NCI-H524 (cell line): ENCODE measurements at places on chromosomes 7 and 10.
A peak's percentile ranks its signal among the peaks of the same experiment; 100 is the strongest.

DNA sequence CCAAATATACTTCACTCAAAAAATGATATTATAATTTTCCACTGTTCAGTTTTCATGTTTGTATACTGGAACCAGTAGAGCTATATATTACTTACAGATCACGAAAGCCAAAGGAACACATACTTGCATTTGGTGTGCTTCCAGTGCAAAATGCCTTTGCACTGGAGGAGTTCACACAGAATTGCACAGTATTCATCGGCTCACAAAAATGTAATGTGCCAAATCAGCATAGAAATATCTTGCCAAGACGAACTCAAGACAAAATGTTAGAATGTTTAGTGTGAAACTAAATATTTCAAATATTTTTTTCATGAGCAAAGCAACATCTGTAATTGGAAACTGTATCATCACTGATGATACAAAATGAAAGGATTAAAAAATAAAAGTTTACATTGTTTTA lies 646.2 kb upstream of the SEMA3D start:
- DNase-seq, result no peak

DNA sequence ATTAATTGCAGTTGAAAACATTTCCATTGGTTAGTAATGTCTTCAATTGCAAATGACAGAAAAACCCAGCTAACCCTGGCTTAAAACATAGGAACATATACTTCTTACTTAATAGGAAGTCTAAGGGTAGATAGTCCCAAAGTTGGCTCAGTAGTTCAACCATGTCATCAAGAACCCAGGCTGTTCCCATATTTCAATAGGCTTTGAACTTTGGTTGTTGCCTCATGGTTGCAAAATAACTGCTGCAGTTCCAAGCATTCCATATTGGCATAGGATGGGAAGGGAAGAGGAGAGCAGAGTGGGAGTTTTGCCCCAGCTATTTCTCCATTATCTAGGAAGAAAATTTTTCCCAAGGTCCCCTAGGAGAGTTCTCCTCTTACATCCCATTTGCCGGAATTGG lies 81.4 kb upstream of the EEPD1 start:
- no peak for DNase-seq

DNA sequence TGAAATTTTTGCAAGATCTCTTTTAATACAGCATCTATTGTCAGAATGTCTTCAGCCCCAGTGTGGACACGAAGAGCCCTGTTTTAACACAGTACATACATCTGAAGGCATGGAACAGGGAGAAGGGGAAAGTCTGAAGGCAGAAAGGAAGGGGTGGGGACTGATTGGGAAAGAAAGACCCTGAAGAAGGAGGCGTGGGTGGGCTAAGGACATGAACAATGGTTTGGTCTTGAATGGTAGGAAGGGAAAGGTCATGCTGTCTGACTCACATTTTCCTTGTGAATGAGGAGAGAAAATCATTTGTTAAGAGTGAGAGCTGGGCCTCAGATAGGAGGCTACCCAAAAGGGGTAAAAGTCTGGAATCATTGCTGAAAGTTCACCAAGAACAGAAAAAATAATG lies 297.1 kb downstream of the GALNT17 start:
- DNase-seq, result no peak

DNA sequence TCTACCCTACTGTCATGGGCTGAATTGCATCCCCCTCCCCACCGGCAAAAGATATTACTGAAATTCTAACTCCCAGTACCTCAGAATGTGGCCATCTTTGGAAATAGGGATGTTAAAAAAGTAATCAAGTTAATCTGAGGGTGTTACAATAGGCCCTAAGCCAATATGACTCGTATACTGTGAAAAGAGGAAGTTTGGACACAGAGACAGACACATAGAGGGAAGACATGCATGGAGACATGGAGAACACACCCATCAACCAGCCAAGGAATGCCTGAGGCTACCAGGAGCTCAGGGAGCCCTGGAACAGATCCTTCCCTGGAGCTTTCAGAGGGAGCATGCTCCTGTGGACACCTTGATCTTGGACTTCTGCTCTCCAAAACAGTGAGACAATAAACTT lies 138.2 kb upstream of the ADO start:
- DNase-seq, result no peak

GRCh38 chr7:91949221-91950009 lies 8.8 kb downstream of the AKAP9 start:
- DNase-seq, result no peak

DNA sequence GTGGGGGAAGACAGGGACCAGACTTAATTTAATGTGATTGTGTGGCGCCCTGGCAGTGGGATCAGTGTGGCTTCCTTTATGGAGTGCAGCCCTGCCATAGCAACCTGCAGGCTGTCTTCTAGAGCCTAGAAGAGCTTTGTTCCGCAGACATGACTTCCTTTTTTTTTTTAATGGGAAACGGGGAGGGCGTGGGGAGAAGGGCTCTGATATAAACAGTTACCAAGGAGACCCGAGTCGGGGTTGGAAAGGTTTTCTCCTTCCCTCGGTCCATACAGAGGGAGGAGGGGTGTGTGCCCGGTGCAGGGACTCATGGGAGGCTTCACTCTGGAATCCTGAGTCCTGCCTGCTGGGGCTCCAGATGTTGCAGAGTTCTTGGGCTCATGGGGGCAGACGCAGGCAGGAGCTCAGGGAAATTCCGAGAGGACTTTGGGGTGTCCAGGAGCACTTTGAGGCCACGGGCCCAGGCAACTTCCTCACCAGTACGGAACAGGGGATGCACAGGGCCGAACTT lies 26.9 kb downstream of the TMEM120A start:
- DNase-seq, result no peak

DNA sequence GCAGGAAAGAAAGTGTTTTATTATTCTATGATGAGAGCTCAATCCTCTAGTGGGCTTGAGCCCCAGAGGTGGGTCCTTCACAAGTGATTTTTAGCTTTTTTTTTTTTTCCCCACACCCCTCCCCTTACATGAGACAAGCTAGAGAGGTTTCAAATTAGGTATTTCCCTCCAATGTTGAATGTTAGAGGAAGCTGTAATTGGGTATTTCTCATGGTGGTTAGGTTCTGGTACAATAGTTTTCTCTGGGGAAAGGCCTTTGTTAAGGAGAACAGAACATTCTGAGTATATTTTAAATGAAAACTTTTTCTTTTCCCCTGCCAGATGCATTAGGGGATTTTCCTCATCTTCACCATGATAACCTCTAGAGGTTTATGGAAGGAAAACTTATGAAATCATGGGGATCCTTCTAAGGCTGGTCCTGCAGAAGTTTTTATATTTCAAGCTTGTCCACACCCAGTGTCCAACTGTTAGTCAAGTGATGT lies 1039.7 kb downstream of the NRG3 start:
- no peak for DNase-seq

DNA sequence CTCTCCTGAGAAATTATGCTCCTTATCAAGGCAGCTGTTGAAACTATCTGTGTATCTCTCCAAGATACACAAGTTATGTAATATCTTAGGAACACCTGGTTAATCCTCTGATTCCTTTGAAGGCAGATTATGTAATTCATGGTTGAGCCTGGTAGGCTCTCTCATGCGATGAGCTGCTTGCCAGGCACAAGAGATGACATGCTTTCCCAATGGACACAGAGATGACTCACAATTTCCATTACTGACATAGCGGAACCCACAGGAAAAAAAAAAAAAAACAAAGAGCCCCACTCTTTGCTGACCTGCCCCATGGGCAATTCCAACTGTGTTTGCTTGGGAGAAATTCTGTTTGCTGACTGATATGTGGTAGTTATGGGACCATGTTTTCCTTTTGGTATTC lies 736.4 kb upstream of the PHF14 start:
- DNase-seq, result no peak

GRCh38 chr7:26698194-26698593 lies 166.2 kb downstream of the SKAP2 start:
- DNase-seq, result no peak

- DNase-seq, result no peak
These were observed 43.9 kb downstream of the DKK1 start for GRCh38 chr10:52357971-52358370.

DNA sequence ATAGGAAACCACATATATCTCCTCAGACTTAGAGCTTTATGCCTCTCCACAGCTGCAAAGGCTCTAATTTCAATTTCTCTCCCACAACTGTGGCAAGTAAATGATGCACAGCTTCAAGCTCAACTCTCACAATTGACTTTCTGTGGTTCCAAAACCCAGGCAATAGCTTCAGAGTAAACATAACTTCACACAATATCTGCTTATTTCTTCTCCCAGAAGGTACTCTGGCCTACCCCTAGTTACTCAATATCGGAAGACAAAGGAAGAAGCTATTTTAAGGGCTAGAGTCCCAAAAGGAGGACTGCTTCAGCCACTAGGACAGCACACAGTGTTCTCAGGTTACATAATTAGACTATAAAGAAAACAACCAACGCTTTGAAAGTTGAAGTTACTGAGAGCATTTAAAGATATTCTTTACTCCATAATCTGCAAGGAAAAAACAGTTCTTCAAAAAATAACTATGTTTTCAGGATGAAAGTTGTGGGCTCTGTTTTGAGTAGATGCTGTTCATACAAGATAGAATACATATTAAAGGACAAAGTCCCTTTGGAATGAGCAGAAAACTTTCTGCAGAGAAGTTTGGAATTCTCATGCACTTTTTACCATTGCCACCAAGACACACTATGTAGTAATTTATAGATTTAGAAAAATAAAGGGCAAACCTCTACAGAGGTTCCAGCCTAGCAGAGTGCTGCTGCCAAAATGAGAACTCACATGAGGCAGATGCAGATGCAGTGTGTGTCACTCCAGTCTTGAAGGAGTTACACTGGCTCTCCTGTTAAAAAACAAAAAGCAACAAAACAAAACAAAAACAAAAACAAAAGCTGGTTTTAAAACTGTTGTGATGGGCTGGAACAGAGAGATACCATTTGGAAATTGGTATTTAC lies 81.8 kb downstream of the NT5C2 start:
- DNase-seq, result no peak

DNA sequence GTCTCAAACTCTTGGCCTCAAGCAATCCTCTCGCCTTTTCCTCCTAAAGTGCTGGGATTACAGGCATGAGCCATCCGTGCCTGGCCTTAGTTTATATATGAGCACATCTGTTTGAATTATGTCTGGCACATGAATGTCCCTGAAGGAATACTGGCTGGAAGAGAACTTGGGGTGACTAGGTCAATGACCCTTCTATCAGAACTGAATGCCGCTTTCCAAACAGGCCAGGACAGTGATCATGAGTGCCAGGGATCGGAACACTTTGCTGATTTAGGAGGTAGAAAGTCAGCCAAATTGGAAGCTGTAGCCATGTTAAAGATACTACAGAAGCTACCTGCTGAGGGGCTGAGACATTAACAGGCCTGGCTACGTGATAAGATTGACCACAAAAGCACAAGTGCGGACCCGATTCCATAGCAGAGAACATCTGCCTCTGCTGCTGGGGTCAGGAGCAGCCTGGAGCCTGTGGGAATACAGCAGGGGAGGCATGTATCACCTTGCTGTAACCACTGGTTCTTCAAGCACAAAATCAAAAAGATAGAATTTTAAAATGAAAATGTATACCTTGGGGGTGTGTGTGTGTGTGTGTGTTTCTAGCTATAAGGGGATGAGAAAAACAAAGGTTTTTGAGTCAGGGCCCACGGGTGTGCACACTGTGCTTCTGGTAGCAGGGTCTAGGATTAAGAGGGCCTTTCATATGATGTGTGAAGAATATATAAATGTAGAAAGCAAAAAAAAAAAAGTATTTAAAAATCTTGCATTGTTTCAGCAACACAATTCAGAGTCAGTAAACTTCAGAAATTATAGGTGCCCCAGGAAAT lies 293.7 kb downstream of the BBS9 start:
- no peak for DNase-seq

- DNase-seq, result no peak
These were observed 137.3 kb upstream of the AGR3 start for GRCh38 chr7:17019106-17019505.

GRCh38 chr7:99386584-99387238 lies 12.2 kb downstream of the ARPC1B start:
- peak; percentile 30 for DNase-seq

DNA sequence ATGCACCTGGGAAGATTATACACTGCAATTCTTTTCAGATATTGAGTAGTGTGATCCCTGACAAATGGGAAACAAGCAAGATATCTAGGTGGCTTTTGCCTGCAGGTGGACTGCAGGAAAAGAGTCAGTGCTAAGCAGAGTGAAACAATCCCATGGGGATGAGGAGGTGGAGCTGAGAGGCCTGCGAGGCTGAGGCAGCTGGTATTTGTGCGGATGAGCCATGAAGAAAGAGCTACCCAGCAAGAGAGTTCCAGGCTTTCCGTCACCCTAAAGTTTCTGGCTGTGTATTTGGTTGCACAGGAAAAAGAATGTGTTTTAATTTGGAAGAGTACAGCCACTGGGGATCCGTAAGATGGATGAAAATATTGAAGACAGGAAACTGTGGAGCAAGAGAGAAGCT lies 714.1 kb upstream of the COBL start:
- DNase-seq, result no peak

GRCh38 chr7:33669251-33669670 lies 236.1 kb upstream of the BMPER start:
- no peak for DNase-seq

DNA sequence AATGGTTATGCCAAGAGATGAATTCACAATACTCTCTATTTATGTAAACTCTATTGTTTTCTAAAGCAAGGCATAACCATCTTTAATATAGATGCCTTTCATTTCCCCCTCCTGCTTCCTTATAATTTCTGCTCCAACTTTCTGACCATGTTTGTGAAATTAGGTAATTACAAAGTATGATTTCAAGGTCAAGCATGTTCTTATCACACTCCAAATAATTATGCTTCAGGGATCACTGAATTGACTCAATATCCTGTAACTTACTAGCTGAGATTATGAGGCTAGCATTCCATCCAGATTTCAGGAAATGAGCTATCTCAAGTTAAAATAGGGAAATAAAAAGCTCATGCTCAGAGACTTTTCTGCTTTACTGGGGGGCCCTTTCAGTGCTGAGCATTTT lies 655.9 kb upstream of the IGFBP3 start:
- DNase-seq, result no peak

DNA sequence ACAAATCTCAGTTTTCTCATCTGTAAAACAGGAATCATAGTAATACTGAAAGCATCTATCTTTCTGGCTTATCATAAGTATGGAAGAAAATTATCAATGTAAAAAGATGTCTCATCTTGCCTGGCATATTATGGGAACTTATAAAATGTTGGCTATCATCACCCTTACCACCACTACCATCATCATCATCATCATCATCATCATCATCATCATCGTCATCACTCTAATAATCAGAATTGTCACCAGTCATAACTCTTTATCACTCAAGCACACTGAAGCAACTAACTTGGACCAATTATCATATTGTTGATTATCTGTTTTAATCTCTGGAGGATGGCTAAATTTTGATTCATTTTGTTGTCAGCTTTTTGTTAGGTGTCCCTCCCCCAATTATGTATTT lies 825.4 kb downstream of the SORCS3 start:
- DNase-seq, result no peak

DNA sequence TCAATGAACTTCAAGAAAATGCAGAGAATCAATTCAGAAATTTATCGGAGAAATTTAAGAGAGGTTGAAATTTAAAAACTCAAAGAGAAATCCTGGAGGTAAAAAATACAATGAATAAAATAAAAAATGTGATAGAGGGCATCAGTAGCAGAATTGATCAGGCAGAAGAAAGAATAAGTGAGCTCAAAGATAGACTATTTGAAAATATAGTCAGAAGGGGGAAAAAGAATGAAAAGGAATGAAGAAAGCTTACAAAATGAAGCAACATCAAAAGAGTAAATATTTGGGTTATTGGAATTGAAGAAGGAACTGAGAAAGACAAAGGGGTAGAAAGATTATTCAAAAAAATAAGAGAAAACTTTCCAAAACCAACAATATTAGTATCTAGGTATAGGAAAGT lies 291.4 kb downstream of the SH2D4B start:
- no peak for DNase-seq

GRCh38 chr10:27717224-27717623 lies 28.4 kb downstream of the MKX start:
- DNase-seq, result no peak
